Activated B cell treated with CpG ODN at 0.5 μM for 24 hours (primary cell): ENCODE measurements at places on chromosomes 1 and 21. TPM values are rescaled to one million over a fixed set of nuclear protein-coding genes. Genes with fewer than 3 reads are reported as not detected.

Gene MLLT11
- total RNA-seq = 0.59 and 0.67 TPM in 2 replicates

Gene ADAM30
- not detected in 2 replicates for total RNA-seq

Gene OR2L8
- total RNA-seq = not detected in 2 replicates

Gene PLXNA2
- 0.39 and 0.82 TPM in 2 replicates for total RNA-seq

Gene MASP2
- not detected in 2 replicates for total RNA-seq

Gene CLDN17
- not detected in 2 replicates for total RNA-seq

Gene RPTN
- total RNA-seq = not detected in 2 replicates

Gene FMN2
- total RNA-seq = not detected in 2 replicates

Gene PLPPR5
- total RNA-seq = not detected in 2 replicates

Gene KCNE2
- not detected in 2 replicates for total RNA-seq

Gene MR1
- total RNA-seq = 24.3 and 24.8 TPM in 2 replicates

Gene FCRL5
- total RNA-seq = 40.4 and 55.4 TPM in 2 replicates

Gene FMO1
- 0.12 and 1.1 TPM in 2 replicates for total RNA-seq

Gene GJB4
- total RNA-seq = not detected in 2 replicates

Gene MIGA1
- total RNA-seq = 11.1 and 13.0 TPM in 2 replicates

Gene KHDRBS1
- 146 and 152 TPM in 2 replicates for total RNA-seq

Gene PGLYRP4
- not detected in 2 replicates for total RNA-seq
